ENCODE measurements at places on chromosomes 16 and 17.

DNA sequence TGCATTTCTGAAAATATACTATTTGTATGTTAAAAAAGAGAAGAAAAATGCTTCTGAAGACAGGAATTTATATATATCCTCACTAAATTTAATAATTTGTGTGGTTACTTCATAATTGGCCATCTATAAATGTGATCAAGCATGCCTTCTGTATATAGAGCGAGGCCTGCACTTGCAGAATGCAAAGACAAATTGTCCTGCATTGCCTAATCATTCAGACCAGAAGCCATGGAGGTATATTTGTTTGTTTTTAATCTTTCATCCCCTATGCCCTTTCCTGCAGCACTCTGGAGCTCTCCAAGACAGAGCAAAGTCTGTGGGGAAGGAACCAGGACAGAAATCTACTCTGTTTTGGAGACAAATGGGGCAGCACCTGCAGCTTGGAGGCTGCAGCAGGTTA lies 23.8 kb upstream of the DDX52 start:
- DNase-seq = no peak

DNA sequence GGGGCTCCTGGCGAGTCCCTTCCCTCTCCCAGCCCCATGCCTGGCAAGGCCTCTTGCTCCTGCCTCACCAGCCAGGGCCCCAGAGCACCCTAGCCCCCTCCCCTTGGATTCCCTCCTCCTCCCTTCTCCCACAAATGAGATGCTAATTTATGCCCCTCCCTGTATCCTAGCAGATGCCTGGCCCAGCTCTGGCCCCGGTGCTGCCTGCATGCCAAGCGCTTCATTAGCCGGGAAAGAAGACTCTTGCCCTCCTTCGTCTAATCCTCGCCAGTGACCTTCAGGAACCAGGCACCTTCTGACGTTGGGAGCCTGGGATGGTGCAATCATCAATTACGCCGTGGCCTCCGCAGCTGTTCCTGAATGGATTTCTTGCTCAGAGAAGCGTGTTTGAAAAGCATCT lies 127.8 kb downstream of the SDK2 start:
- no peak for DNase-seq

GRCh38 chr17:50100921-50101345 lies 5.8 kb downstream of the PDK2 start:
- DNase-seq = no peak

GRCh38 chr17:59357929-59358328 lies 26.5 kb downstream of the YPEL2 start:
- no peak for DNase-seq

DNA sequence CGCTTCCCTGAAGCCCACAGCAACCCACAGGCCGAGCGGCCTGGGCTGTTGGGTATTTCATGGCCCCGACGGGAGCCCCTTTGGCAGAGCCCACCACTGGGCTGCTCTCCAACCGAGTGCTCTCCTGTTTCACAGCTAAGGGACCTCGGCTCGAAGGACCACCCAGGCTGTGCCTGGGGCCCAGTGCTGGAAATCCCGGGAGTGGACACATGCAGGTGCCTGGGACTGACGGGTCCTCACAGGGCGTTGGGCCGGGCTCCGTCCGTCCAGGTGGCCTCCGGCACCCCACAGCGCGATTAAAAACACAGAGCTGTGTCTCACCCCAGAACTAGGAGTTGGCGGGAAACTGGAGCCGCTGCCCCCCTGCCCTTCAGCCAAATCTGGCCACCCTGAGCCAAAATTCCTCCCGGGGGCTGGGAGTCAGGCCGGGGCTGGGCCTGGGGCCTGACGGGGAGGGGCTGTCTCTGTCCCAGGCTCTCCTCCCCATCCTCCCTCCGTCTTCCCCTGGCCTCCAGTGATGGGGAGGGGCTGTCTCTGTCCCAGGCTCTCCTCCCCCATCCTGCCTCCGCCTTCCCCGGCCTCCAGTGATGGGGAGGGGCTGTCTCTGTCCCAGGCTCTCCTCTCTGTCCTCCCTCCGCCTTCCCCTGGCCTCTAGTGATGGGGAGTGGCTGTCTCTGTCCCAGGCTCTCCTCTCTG lies 14.1 kb downstream of the UTS2R start:
- DNase-seq = peak; percentile 79

GRCh38 chr17:2398182-2398581 lies 2.7 kb downstream of the MNT start:
- no peak for DNase-seq

DNA sequence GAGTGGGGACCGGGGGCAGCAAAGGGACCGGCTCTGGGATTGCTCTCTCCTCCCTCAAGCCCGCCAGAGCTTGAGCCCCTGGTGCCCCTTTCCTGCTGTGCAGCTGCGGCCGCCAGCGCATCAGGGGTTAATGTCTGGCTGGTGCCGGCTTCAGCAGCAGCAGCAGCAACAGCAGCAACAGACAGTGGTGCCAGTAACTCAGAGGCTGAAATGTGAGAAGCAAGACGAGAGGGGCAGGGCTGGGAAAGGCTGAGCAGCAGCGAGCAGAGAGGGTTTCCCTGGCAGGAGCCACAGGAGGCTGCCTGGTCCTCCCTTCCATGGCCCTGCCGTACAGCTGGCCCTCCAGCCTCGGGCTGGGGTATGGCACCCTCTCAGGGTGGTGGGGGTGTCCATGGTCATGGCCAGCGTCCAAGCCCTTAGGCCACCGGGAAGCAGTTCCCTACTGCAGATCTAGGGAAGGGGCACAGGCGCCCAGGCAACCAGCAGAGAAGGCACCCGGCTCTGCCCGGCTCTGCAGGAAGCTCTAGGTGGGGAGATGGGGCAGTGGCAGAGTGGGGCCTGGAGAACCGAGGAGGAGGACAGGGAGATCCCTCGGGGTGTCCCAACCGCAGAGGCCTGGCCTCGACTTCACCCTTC lies 21.1 kb upstream of the TFAP4 start:
- peak; percentile 71 for DNase-seq

GRCh38 chr16:69413045-69413664 lies 11.3 kb upstream of the CYB5B start:
- DNase-seq = no peak

DNA sequence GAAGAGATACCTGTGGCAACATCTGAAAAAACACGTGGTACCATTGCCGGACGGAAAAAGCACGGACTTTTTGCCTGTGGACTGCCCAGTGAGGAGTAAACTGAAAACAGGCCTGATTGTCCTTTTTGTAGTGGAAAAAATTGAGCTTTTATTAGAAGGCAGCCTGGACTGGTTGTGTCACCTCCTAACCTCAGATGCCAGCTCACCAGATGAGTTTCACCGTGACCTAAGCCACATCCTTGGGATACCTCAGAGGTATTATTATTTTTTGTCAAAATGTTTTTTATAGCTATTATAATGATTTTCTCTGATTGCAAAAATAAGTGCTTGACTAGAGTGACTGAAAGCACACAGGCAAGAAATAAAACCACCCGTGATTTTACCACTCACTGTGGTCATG lies 34.9 kb downstream of the RNF213 start:
- DNase-seq = no peak

DNA sequence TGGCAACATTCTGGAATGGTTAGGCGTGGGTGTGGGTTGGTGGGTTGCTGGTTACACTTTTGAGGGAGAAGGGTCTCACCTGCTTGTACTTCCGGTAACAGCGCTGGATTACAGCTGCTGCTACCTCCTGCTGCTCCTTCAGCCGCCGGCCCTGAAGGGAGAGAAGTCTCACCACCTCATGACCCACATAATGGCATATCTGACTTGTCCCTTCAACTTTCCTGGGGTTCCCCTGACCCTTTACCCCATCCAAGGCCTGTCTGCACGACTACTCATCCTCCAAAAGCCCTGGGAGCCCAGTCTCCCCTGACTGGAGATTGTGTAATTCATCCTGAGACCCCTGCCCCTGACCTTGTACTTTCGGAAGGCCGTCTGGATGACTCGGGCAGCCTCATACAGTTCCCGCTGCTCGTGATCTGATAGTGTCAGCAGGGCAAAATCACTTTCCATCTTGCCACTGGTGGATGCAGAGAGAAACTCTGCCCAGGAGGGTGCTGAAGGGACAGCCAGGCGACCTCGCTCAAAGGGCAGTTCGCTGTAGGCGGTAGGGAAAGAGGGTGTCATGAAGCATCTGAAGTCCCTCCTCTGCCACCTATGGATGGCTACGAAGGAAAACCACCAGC lies 2.0 kb upstream of the SPAG7 start:
- DNase-seq = no peak

DNA sequence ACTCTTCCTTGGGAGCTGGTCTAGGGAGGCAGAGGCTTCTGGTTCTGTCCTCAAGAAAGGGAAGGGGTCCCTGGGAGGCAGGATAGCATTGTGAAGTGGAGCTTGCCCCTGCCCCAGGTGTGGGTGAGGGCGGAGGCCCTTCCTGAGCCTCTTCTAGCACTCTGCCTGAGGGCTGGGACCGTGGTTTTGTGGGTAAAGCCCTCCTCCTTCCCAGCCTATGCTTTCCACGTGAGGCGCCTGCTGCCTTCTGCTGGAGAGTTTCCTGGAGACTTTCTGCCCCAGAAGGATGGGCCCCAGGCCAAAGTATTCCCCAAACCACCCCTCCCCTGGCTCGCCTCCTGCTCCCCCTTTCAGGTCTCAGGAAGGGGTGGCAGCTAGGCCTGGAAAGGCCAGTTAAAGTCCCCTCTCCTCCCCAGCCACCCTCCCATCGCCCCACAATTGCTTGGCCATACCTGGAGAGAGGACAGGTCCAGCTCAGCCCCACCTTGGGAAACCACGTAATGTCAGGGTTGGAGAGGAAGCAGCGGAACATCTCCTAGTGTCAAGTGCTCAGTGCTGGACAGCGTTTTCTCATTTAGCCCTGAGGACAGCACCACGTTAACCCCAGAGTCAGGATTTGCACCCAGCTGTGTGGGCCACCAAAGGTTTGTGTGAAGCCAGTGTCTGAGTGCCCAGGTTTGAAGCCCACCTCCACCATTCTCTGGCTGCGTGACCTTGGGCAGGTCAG lies 5.6 kb downstream of the SBK1 start:
- DNase-seq = peak; percentile 45

- DNase-seq = no peak
These were observed 7.8 kb downstream of the ATP2A3 start for GRCh38 chr17:3956327-3956957.

- DNase-seq = no peak
These were observed 1347.6 kb downstream of the CDH11 start for GRCh38 chr16:63774302-63774701.

DNA sequence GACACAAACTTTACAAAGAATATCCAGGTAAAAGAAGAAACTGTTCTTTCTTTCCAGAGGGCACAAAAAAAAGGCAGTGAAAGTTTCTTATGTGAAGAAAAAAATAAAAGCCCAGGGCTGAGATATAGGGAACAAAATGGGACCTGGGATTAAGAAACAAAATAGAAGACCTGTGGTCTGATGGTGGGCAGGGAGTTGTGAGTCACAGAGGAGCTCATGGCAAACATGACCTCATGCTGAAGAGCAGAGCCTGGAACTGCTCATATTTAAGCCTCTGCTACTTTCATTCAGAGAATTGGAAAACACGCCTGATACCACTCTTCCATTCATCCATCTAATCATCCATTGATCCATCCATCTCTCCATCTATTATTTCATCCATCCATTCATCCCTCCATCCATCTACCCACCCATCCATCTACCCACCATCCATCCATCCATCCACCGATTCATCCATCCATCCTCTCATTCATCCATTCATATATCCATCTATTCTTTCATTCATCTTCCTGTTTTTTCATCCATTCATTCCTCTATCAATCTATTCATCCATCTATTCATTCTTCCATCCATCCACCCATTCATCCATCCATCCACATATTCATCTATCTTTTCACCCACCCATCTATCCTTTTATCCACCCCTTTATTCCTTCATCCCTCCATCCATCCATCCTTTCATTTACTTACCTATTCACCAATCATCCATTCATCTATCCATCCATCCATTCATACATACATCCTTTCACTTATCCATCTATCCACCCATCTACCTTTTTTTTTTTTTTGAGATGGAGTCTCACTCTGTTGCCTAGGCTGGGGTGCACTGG lies 30.0 kb downstream of the WFDC1 start:
- no peak for DNase-seq

GRCh38 chr16:50712560-50712898 lies 19.1 kb downstream of the NOD2 start:
- no peak for DNase-seq

GRCh38 chr16:69126221-69126620 lies 6.2 kb downstream of the CHTF8 start:
- DNase-seq = no peak

GRCh38 chr16:60107437-60107836 lies 1373.3 kb upstream of the GOT2 start:
- DNase-seq = no peak

Measured in upper lobe of left lung (tissue), 6 donors.